Left lobe of liver (tissue), 2 donors: ENCODE measurements at places on chromosomes 11 and 22. TPM values are rescaled to one million over a fixed set of nuclear protein-coding genes. Genes with fewer than 3 reads are reported as not detected.
A peak's percentile ranks its signal among the peaks of the same experiment; 100 is the strongest.

DNA sequence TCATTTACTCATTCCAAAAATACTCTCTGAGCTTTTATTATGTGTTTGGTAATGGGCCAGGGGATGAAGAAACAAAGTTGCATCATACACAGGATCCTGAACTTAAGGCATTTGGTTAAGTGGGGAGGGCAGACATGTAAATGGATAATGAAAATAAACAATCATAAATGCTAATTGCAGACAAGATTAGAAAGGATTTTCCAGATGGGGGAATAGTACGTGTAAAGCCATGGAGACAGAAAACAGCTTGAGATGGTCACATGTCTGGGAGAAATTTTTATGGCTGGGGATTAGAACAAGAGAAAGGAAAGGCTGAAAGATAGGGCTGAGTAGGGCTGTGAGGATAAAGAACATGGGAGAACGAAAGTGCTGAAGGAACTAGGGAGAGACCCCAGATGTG, 534.3 kb upstream of the LARGE1 start:
- no peak for DNase-seq

DNA sequence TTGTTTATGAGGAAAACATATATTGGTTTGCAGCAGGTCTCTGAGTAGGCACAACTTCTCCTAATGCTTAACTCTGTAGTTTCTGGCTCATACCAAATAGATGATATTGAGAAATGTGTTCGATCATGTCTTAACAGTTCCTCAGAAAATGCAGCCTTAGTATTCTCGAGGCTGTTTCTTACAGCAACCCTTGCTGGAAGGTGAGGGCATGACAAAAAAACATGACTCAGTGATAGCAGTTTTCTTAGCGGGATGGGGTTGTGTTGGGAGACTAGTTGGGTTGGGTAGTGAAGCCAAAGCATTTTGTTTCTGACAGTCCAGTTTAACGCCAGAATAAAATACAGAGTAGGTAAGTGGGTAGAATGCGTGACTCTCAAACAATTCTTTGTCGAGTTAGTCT, 94.7 kb upstream of the PARVA start:
- DNase-seq: no peak

- DNase-seq: peak; percentile 59
Measured at GRCh38 chr11:78715639-78716311, 141.1 kb upstream of the NARS2 start.

GRCh38 chr11:12048936-12049790, 40.7 kb upstream of the DKK3 start:
- no peak for DNase-seq

DNA sequence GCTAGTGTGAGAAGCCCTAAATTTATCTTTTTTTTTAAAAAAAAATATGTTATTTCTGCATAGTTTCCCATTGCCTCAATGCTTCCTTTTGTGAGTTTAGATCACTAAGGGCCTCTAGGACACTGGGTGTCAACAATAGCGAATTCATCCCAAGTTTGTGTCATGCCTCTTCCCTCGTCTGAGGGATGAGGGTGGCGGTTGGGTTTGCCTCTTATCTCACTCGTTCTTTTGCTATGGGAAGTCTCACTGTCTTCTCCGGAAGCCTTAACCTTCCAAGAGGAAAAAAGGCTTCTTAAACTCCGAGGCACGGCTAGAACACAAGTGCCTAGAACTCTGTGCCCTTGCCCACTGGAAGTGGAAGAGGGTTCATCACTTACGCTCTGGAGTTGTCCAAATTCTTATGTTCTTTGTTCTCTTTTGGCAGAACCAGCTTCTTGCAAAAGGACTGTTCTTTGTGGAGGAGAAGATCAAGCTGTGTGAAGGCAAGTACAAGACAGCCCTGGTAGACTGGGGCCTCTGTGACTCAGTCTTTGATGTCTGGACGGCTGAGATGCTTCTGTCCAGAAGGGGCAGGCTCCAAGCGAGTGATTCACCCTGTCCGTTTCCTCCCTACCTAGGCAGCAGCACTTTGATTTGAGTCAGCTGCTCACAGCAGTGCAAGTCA, 78.5 kb downstream of the TRAF6 start:
- no peak for DNase-seq

- DNase-seq: no peak
Measured at GRCh38 chr11:34564406-34564805, 50.8 kb upstream of the ELF5 start.

DNA sequence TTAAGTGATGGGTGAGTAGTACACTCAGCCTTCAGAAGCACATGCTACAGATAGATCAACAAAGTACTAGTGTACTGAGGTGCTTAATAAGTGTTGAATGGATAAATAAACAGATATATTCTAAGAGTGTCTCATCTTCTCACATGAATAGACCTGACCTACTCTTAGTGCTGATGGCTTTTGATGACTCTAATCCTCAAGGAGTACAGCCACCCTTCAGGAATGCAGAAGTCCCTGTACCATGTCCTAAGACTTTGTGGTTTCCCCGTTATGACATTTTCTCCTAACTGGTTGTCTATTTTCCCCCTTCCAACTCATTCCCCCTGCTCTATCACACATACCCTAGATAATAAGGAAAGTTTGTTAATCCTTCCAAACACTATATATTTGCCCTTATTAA, 61.6 kb downstream of the C11orf65 start:
- DNase-seq: no peak

- DNase-seq: no peak
Measured at GRCh38 chr11:117409511-117409910, 81.9 kb downstream of the CEP164 start.

DNA sequence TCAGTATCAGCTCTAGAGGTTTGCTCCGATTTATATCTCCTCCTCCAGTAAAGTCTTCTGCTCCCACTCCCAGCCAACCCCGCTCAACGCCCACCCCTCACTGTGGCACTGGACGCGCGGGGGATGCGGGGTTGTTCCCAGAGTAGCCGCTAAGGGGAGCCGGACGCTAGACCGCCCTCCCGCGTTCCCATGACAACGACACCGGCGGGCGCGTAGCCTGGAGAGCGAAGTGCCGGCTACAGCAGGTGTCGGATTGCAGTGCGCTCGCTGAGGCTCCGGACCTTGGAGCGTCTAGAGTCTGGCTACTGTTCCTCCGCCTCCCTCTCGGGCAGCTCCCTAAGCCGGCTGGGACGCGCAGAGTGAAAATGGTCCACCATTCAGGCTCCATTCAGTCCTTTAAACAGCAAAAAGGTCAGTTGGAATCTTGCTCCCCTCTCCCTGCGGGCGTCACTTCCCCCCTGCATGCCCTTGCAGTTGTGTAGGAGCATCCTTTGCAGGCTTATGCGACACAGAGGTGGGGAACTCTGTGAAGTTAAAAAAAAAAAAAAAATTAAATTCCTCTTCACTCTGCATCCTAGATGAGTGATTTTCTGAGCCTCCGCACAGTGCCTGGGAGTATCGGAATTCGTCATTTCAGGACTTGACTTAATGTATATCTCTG, at the start of gene ANO3:
TSS of gene ANO3 (plus strand) at position 220 of the 661 bp plus-strand sequence. CDS start at position 366, 146 bp downstream.
- peak; percentile 55 for DNase-seq

DNA sequence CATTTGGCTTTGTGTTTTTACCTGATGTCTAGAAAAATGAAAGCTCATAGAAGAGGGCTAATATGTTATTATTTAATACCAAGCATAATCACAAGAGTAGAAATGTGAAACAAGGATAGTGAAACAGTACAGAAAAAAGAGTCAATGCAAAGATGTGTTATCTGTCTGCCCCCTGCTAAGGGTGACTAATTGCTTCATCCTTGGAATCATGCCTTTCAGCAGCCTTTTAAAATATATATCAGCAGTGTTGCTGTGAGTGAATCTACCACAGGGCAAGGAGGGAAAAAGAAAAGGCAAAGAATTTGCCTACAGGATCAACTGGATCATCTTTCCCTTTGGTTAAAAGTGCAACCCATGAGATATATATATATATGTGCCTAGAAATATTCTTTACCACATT, 867.2 kb upstream of the RAG2 start:
- DNase-seq: no peak

DNA sequence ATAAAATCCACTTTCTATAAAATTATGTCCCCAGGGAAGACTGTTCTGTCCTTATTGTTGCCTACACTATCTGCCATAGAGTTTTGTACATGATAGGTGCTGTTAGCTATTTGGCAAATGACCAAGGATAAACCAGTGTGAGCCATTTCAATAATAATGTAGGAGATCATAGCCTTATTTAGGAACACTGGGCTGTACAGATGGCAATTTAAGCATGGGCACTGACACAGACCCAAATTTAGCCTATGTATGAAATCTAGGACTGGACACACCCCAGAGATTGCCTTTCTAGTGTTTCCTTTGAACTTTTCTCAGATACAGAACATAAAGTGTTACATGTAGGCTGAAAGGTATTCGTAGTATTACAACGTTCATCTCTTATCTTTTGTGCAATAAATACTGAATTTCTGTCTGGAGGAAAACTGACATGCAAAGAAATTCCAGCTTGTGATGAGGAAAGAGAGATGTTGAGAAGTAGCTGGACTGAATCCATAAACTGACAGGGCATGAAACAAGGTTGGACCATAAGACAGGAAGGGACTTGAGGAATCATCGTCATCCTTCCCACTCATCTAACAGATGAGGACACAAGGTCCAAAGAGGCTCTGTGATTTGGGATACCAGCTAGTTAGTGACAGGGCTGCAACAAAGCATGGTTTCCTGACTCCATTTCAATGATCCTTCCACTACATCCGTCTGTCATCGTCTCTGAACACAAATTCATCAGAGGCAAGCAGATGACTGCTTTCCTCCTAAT, 60.3 kb downstream of the TMPRSS5 start:
- no peak for DNase-seq

GRCh38 chr22:38203090-38203810, 1.5 kb downstream of the MAFF start:
- peak; percentile 76 for DNase-seq

DNA sequence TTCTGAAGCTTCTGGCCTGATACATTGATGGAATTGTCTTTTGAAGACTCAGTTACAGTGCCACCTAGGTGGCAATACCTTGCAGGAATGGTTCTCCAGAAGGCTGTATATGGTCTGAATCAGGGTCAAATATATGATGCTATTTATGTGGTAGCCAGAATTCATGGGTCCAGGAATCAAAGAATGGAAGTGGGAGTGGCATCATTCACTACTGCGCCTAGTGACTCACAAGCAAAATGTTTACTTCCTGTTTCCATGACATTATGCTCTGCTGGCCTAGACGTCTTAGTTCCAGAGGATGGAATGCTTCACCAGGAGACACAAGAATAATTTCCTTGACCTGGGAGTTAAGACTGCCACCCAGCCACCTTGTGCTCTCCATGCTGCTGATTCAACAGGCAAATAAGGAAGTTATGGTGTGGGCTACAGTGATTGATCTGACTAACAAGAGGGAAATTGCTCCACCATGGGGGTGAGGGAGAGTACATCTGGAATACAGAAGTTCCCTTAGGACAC, 491.8 kb downstream of the ETS1 start:
- no peak for DNase-seq

DNA sequence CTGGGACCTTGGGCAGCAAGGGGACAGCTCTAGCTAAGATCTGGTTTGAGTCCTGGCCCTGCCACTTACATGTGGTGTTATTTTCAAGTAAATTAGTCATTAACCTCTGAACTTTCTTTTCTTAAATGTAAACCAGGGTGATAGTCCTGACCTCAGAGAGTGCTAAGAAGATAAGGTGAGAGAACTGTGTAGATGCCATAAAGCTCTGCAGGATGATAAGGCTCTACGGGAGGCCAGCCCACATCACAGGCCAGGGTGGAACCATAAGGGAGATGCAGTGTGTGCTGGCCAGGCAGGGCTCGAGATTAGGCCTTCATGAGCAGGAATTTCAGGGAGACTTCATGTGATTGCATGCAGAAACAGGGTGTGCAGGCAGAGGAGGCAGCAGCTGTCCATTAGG, 24.2 kb downstream of the NECTIN1 start:
- DNase-seq: no peak

- DNase-seq: no peak
Measured at GRCh38 chr11:1783725-1784529, 20.2 kb upstream of the CTSD start.

- DNase-seq: no peak
Measured at GRCh38 chr11:13008625-13009475, at the start of gene RASSF10. Gene RASSF10, plus strand, starts transcription at chr11:13009316. Its CDS starts 261 bp downstream, at chr11:13009577.

DNA sequence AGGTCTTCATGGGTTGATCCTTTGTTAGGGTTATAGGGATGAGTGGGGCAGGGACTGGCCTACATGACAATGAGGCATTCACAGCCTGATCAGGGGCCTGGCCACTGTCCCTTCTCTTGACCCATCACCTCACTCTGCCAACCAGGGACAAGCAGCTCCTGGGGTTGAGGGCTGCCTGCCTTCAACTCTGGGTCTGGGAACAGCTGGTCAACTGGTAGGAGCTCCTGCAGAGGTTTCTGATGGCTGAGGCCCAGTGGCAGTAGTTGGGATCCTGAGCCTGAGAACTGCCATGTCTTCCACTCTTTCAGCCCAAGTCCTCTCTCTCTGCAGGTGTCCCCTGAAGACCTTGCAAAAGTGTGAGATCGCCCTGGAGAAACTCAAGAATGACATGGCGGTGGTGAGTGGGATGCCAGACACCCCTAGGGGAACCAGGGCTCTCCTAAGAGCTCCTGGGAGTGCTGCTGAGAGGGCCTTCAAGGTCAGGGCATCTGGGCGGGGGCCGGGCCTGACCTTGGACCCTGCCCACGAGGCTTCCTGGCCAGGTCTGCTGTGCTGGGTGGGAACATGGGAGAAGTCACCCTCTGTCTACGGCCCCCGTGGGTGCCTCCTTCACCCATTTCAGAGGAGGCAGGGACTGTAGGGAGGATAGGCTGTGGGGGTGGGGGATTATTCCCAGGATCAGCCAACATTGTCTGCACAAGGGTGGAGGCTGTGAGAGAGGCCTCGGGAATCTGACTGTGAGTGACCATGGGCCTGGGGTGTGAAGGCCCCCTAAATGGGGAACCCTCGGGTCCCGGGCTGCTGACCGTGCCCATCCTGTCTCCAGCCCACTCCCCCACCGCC, 76.8 kb downstream of the MED15 start:
- DNase-seq: no peak

- DNase-seq: no peak
Measured at GRCh38 chr11:68583041-68583446, 101.3 kb upstream of the GAL start.

- DNase-seq: peak; percentile 41
Measured at GRCh38 chr22:22882033-22882717, 5.4 kb upstream of the IGLL5 start.

DNA sequence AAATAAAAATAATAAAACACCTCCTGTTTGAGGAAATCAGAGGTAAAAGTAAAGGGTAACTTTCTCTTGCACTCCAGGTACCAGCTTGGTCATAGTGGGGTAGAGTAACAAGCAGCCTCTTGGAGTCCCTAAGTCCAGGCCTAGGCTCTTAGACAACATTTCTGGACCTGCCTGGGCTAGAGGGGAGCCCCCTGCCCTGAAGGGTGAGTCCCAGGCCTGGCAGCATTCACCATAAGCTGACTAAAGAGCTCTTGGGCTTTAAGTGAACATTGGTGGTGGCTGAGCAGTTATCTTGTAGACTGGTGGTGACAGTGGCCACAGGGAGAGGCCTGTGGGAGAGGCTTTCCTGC, 18.6 kb upstream of the OR56A3 start:
- no peak for DNase-seq

- DNase-seq: no peak
Measured at GRCh38 chr11:121412000-121412587, 40.0 kb upstream of the SORL1 start.

Gene CAPN5
- 78.1 TPM for total RNA-seq

Gene SORL1
- 133 TPM for total RNA-seq

Gene ADM2
- 1.3 TPM for total RNA-seq

Gene FAU
- 430 TPM for total RNA-seq

Gene ATG16L2
- total RNA-seq: 23.4 TPM

Gene PLAAT3
- total RNA-seq: 74.6 TPM

Gene KCNJ1
- not detected for total RNA-seq

Gene USH1C
- 1.2 TPM for total RNA-seq

Gene RIMBP3B
- total RNA-seq: 0.08 TPM

Gene METTL15
- 6.8 TPM for total RNA-seq

Gene CTTN
- 71.9 TPM for total RNA-seq
